Activated CD4-positive, alpha-beta T cell treated with anti-CD3 and anti-CD28 coated beads for 36 hours (primary cell): ENCODE measurements at places on chromosomes 7 and 10. TPM values are rescaled to one million over a fixed set of nuclear protein-coding genes. Genes with fewer than 3 reads are reported as not detected.

GRCh38 chr10:126598009-126598408 is 72.5 kb downstream of the C10orf90 start:
- DNase-seq: peak; percentile 35

GRCh38 chr7:131194070-131194865 is 133.4 kb upstream of the MKLN1 start:
- DNase-seq: no peak

- no peak for DNase-seq
These were observed 25.3 kb downstream of the CCDC126 start for GRCh38 chr7:23622506-23622925.

DNA sequence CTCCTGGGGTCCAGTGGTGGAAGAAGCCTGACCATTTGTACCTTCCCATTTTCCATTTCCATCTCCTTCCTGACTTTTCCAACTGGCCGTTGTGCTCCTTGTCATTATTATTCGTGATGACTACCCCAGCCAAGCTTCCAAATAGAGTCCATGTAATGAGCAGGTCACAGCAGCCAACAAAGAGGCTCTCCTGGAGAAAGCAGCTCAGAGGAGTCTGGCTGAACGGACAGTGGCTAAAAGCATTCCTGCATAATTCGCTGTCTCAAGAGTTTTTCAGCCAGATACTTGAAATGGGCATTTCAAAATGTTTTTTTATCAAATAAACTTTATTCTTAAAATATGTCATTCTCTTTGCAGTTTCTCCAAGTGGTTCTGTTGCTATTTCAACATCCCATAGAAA is 458.6 kb downstream of the INHBA start:
- no peak for DNase-seq

DNA sequence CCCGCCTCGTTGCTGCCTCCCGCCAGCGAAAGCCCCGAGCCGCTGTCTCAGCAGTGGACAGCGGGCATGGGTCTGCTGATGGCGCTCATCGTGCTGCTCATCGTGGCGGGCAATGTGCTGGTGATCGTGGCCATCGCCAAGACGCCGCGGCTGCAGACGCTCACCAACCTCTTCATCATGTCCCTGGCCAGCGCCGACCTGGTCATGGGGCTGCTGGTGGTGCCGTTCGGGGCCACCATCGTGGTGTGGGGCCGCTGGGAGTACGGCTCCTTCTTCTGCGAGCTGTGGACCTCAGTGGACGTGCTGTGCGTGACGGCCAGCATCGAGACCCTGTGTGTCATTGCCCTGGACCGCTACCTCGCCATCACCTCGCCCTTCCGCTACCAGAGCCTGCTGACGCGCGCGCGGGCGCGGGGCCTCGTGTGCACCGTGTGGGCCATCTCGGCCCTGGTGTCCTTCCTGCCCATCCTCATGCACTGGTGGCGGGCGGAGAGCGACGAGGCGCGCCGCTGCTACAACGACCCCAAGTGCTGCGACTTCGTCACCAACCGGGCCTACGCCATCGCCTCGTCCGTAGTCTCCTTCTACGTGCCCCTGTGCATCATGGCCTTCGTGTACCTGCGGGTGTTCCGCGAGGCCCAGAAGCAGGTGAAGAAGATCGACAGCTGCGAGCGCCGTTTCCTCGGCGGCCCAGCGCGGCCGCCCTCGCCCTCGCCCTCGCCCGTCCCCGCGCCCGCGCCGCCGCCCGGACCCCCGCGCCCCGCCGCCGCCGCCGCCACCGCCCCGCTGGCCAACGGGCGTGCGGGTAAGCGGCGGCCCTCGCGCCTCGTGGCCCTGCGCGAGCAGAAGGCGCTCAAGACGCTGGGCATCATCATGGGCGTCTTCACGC is 825 bp downstream of the ADRB1 start:
- DNase-seq: peak; percentile 18

GRCh38 chr7:143299840-143300239 is 11.7 kb downstream of the CASP2 start:
- DNase-seq: peak; percentile 76

DNA sequence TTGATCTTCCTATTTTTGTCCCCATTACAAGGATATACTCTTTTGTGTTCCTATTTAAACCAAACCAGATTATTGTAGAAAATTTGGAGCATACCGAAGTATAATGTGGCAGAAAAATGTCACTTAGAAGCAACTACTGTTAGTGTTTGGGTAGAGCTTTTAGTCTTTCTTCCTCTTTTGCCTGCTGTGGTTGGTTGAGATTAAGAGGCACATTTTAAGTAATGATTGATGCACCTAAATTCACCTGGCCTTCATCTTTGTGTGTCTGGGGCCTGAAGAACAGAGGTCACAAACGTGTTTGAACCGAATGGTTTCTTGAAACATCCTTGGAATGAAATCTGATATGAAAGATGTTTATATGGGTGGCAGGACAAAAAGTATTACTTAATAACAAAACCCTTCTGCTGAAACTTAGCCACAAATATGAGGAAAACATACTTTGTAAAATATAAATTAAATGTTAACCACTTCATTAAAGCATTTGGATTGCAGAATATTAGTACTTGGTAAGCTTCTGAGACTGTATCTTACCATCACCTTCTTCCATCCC is 2.6 kb downstream of the BPGM start:
- DNase-seq: no peak

DNA sequence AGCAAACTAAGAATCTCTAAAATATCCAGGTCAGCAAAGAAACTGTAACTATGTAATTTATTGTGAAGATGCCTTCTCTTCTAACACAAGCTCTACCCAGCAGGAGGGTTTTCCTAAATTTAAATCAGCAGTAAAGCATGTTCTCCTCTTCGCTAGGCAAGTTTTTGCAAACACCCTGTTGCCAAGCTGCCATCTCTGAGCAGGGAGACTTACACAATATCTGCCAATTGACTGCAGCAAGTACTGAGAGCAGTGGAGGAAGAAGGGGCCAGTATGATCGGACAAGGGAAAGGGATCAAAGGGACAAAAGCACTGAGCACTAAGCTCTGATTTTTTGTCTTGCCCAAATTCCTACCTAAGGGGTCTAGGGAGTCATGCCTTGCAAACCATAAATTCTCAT is 16.0 kb upstream of the LANCL2 start:
- no peak for DNase-seq

- no peak for DNase-seq
These were observed 110.7 kb downstream of the PLCE1 start for GRCh38 chr10:94104316-94105000.

- DNase-seq: peak; percentile 55
These were observed 233.6 kb downstream of the SNX13 start for GRCh38 chr7:17706734-17707133.

GRCh38 chr10:53699684-53700083 is 927.1 kb upstream of the MBL2 start:
- DNase-seq: no peak

GRCh38 chr7:129886167-129886817 is 66.5 kb downstream of the UBE2H start:
- no peak for DNase-seq

- DNase-seq: peak; percentile 33
These were observed 40.6 kb upstream of the NPFFR1 start for GRCh38 chr10:70324339-70324861.

GRCh38 chr10:94216201-94216600 is 146.5 kb downstream of the NOC3L start:
- no peak for DNase-seq

DNA sequence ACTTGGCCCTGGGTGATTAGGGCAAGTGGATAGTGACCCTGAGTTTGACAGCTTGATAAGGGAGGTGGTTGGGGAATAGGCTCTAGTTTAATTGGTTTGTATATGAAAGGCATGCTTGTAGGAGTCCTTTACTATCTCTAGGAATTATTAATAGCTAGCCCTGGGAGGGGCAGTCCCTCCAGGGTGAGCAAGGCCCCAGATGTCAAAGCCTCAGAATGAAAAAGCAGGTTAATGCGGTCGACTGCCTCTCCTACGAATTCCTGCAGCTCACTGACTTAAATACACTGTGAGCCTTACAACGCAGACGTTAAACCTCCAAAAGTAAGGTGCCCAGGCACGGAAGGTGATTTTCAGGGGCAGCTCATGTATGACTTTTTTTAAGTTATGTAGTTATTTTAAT is 5.2 kb upstream of the BTBD16 start:
- DNase-seq: no peak

DNA sequence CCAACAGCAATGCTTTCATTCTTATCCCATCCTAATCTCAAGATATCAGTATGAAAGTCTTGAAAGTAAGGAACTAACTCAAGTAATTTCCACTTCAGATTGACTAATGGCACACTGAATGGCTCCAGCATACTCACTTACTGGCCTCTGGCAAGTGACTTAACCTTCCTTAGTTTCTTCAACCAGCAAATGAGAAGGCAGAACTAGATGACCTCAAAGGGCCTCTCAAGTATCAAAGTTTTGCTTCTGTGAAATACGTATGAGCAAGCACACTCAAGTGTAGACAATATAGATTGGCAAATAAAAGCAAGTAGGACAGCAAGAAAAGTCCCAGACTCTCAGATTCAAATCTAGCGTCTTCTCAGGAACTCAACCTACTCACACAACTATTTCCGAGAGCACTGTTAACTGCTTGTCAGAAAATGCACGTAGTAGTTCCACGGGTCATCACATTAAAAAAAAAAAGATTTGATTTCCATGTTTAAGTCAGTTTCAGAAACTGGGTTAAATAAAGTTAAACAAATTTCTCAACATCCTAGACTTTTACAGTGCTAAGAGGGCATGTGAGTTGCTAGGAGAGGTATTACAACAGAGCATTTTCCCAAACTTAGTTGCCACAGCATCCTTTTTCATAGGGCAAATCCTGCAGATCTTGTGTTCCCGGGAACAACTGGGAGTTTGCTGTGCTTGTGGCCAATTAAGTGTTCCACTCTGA is 276.9 kb upstream of the KLF14 start:
- no peak for DNase-seq

- DNase-seq: peak; percentile 11
These were observed 913 bp downstream of the NPY start for GRCh38 chr7:24284699-24285506.

DNA sequence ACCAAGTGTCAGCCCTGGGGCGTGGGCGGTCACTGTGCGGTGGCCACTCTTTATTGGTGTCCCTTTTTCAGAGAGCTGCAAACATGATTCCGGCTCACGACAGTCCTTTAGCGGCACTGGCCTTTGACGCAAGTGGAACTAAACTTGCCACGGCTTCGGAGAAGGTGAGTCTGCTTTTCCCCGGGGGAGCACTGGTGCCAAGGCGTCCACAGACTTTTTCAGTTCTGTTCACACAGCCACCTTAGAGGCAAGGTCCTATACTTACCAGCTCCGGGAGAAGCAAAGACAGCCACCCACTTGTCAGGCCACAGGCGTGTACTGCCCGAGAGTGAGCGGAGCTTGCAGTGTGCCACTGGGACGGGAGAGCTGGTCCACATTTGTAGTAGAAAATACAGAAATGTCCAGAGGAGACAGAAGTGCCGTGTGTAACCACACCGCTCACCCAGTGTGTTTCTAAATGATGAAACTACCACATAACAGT is 27.9 kb downstream of the WIPI2 start:
- no peak for DNase-seq

DNA sequence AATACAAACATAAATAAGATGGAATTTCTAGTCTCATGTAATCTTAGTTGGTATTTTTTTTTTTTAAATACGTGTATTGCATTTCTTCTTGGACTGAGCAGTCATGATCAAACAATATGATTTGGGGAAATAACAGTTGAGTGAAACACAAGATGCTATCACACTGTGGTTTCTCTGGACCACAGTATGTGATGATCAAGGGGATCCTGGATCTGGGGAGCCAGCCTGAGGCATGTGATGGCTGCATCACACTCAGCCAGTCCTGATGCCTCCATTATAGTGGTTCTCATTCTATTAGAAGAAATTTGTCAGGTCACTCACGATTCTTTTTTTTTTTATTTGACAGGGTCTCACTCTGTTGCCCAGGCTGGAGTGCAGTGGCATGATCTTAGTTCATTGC is 495.9 kb upstream of the POT1 start:
- DNase-seq: no peak

DNA sequence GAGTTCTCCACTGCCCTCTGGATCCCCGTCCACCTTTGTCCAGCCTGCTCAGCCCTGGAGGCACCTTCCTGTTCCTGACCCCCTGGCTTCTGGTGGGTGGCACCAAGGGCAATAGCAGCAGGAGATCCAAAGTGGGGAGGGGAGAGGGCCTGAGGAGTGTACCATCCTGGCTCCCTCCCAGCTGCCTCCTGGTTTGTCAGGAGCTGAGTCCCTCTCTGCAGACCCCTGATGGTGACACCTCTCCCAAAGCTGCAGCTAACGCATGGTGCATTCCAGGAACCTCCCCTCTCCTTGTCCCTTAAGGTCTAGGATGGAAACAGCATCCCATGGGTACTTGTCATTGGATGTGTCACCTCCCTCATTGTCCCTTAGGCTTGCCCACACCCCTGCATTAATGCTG is 39.6 kb downstream of the VSTM4 start:
- no peak for DNase-seq

DNA sequence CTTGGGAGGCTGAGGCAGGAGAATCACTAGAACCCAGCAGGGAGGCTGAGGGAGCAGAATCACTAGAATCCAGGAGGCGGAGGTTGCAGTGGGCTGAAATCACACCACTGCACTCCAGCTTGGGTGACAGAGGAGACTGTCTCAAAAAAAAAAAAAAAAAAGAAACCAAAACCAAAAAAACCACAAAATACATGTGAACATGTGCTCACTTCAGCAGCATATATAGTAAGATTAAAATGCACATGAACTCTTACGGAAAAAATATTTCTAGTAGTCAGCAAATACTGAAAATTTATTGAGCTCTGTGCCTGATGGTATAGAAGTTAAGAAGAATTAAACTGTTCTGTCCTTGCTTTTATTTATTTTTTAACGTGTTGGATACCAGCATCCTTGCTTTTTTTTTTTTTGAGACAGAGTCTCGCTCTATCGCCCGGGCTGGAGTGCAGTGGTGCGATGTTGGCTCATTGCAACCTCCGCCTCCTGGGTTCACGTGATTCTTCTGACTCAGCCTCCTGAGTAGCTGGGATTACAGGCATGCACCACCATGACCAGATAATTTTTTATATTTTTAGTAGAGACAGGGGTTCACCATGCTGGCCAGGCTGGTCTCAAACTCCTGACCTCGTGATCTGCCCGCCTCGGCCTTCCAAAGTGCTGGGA is 9.6 kb upstream of the ZNF487 start:
- DNase-seq: peak; percentile 78

WDR37 gene
- 16.3 TPM for total RNA-seq

ZCCHC24 gene
- 0.53 TPM for total RNA-seq

ZNF655 gene
- total RNA-seq: 51.1 TPM

MMRN2 gene
- not detected for total RNA-seq

PRR15 gene
- not detected for total RNA-seq

HOXA11 gene
- total RNA-seq: not detected

SOSTDC1 gene
- total RNA-seq: not detected

NEURL1 gene
- total RNA-seq: 2.4 TPM

OPALIN gene
- not detected for total RNA-seq
